Bladder microvascular endothelial cell (primary cell): ENCODE measurements at places on chromosomes 16 and 17. TPM values are rescaled to one million over a fixed set of nuclear protein-coding genes. Genes with fewer than 3 reads are reported as not detected.

Gene TNFRSF17
- total RNA-seq = not detected in 2 replicates

Gene IL17C
- total RNA-seq = not detected in 2 replicates

Gene ASPA
- 0.13 TPM in 1 of 2 replicates, not detected in the other for total RNA-seq

Gene SLC47A2
- not detected in 2 replicates for total RNA-seq

Gene SPEM1
- not detected in 2 replicates for total RNA-seq

Gene KRT39
- not detected in 2 replicates for total RNA-seq

Gene FKBP10
- 66.5 and 243 TPM in 2 replicates for total RNA-seq

Gene ABCC11
- not detected in 2 replicates for total RNA-seq
